ENCODE measurements at places on chromosomes 3 and 15. TPM values are rescaled to one million over a fixed set of nuclear protein-coding genes. Genes with fewer than 3 reads are reported as not detected.

DNA sequence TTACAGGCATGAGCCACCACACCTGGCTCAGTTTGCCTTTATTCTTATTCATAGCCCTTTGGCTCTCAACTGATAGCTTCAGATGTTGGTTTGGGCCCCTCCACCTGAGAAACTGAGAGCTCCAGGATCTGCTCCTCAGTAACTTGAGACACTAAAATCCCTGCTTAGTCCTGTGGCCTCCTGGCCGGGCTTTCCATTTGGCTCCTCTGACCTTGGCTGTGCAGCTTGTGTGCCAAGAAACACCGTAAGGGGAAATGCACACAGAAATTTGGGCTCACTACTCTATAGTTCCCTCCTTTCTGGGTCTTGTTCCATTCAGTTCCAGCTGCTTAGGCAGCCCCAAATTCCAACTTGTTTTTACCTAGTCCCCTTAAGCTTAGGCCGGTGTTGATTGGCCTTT is 24.9 kb downstream of the NIPA2 start:
- DNase-seq: no peak

DNA sequence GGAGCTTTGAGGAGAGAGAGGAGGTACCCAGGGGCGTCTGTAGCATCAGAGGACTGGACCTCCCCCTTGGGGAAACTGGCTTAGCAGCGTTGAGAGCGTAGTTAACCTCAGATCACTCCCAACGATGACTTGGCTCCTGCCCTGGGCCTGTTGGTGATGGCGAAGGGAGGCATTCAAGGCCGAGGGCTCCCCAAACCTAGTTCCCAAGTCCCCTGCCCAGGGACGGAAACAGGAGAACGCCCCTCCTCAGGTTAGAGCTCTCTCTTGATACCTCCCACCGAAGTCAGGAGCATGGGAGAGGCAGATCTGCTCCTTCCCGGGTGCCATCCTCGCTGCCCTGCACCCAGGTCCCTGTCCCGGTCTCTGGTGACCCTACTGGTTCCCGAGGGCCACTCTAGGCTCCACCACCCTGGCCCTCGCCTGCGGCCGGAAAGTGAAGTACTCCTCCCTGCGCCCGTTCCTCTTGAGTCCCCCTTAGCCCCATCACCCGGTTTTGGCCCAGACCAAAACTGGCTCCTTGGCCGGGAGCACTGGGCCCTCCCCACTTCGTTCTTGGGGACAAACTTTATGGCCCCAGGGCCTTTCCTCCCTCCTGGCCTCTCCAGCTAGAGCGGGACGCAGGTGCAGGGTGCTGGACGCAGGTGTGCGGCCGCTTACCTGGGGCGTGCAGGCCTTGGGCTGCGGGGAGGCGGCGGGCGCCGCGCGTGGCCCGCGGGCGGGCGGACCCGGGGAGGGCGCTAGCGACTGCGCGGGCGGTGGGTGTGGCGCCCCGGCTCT is 2.6 kb upstream of the SKOR1 start:
- no peak for DNase-seq

- DNase-seq: no peak
Measured at GRCh38 chr3:192918275-192918588, 576 bp upstream of the MB21D2 start.

DNA sequence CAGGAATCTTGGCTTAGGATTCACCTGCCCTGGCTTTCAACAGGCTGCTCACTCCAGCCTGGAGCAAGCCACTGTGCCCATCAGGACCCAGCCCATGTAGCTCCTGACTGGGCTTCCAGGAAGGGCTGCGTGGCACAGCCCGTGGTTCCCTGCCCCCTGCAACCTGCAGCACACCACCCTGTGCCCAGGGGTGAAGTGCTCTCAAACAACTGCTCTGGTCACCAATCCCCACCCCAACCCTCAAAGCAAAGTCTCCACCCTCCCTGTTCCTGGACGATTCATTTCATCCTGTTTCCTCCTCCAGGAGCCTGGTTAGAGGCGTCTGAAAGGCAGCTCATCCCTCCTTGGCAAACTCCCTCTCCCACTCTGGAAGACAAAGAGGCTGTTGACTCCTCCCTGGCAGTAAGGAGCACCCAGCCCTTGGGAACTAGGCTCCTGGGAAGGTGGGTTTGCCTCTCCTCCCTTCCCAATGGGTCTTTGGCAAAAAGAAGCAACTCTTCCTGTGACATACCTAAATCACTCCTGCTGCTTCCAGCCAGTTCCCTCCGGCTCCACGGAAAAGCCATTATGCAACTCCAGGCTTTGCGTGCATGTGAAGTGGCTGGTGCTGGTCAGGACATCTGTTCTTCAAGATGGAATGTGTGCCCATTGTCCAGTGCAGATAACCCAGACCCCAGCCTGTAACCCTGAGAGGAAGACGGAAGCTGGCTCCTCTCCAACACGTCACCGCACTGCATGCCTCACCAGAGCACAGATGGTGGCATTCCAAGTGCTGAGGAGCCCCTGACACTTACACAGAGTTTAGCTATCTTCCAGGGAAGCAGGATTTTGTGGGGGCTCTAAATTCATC is 29.1 kb upstream of the VIPR1 start:
- no peak for DNase-seq

Gene TWF2
- 116 TPM for total RNA-seq
